ENCODE measurements at places on chromosomes 5 and 9. TPM values are rescaled to one million over a fixed set of nuclear protein-coding genes. Genes with fewer than 3 reads are reported as not detected.

The FBN2 gene
- total RNA-seq: 23.5 TPM

The FRMPD1 gene
- 1.6 TPM for total RNA-seq

The PRR16 gene
- total RNA-seq: 14.2 TPM

The EXD3 gene
- total RNA-seq: 6.9 TPM

The NRG2 gene
- 2.1 TPM for total RNA-seq

The RORB gene
- 5.7 TPM for total RNA-seq

The SH3GL2 gene
- total RNA-seq: not detected

The HAVCR1 gene
- total RNA-seq: not detected

The FCN1 gene
- 4.0 TPM for total RNA-seq

The INSL6 gene
- total RNA-seq: not detected

The FAM221B gene
- not detected for total RNA-seq

The PMPCA gene
- 80.2 TPM for total RNA-seq

The PFN3 gene
- not detected for total RNA-seq

The SHOC1 gene
- not detected for total RNA-seq

The ALDOB gene
- total RNA-seq: 0.56 TPM

The AMACR gene
- 5.5 TPM for total RNA-seq

The C8G gene
- total RNA-seq: 1.1 TPM

The TXNDC8 gene
- not detected for total RNA-seq

The SUSD1 gene
- total RNA-seq: 6.4 TPM

The C5orf58 gene
- total RNA-seq: 0.65 TPM

The KIF12 gene
- not detected for total RNA-seq

The TLR4 gene
- total RNA-seq: 15.6 TPM

The SUSD3 gene
- total RNA-seq: 0.56 TPM

The HSD17B3 gene
- total RNA-seq: 1.3 TPM

The MAML1 gene
- total RNA-seq: 10.4 TPM

The NEUROG1 gene
- not detected for total RNA-seq

All from Right ventricle myocardium superior (tissue), 1 donor.